Stimulated activated naive CD4-positive, alpha-beta T cell treated with Interleukin-2 at 50 U/mL for 16 hours (primary cell): ENCODE measurements at places on chromosomes 4 and X.

- no peak for DNase-seq
These were observed 529.7 kb upstream of the BOD1L1 start for GRCh38 chr4:14157262-14157661.

DNA sequence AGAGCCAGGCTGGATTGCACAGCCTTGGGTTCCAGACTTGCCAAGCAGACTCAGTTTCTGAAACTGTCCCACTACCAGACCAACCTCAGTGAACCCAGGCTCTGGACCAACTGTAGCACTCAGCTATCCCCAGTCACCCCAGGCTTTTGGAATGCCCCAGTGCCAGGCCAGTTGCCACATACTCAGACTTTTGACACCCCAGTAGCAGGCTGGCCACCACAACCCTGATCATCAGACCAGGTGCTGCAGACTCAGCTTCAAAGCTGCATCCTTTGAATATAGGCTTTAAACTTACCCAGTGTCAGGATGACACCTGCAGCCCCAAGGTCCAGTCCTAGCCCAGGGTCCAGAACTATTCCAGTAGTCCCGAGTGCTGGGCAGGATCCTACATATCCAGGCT lies 1389.9 kb downstream of the ARAP2 start:
- DNase-seq, result no peak

DNA sequence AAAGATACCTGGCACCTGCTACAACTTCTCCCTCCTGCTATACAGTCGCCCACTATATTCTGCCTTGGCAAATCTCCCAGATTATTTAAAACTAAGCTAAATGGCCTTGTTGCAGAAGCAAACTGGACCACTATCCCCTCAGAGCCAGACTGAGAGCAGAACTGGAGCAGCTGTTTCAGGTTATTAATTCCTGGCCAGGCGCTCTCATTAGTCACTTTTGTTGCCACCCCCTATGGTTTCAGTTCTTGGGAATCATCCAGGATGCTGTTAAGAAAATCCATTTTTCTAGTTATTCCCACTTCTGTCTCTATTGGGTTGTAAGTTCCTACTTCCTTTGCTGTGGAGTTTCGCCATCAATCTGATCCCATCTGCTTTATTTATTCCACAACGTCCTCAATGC lies 30.1 kb downstream of the ADGRA3 start:
- no peak for DNase-seq

DNA sequence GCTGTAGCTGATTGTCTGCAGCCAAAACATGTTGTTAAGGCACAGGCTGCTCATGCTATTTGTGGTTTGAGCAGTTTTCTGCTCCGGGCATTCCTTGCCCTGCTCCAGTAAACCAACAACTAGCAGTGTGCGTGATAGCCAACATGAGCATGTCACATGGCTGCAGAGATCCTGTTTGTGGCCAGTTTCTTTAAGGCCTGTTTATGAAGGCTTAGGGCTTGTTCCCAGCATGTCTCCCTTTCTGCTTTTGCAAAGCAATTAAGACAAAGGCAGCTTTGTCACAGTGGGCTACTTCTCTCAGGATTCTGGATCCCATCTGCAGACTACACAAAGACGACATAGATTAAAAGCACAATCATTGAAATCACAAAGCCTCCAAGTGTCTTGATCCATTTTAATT lies 160.5 kb downstream of the ZNF518B start:
- DNase-seq, result no peak

GRCh38 chr4:82789025-82789776 lies 9.4 kb downstream of the SCD5 start:
- no peak for DNase-seq

GRCh38 chr4:48543796-48544195 lies 53.7 kb downstream of the ZAR1 start:
- no peak for DNase-seq

DNA sequence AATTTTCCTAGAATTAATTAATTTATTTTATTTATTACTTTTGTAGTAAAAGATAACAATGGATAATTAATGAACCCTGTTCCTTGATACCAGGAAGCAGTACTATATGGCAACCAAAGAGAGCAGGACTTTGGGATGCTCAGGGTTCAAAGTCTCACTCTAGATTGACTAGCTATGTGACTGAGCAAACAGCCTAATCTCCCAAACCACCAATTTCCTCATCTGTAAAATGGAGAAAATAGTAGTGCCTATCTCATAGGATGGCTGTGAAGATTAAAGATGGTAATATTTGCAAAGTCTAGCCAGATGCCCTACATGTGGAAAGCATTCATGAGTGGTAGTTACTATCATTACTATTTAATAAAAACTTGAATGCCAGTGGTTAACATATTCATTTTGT lies 97.6 kb downstream of the PRDM5 start:
- DNase-seq, result no peak

- no peak for DNase-seq
These were observed 62.3 kb upstream of the SCRG1 start for GRCh38 chr4:173461170-173461569.

GRCh38 chr4:110034026-110034393 lies 121.3 kb downstream of the EGF start:
- DNase-seq, result no peak

- no peak for DNase-seq
These were observed 4.5 kb downstream of the FAM47E start for GRCh38 chr4:76256032-76256431.

- no peak for DNase-seq
These were observed 44.6 kb upstream of the LEF1 start for GRCh38 chr4:108213308-108213707.

DNA sequence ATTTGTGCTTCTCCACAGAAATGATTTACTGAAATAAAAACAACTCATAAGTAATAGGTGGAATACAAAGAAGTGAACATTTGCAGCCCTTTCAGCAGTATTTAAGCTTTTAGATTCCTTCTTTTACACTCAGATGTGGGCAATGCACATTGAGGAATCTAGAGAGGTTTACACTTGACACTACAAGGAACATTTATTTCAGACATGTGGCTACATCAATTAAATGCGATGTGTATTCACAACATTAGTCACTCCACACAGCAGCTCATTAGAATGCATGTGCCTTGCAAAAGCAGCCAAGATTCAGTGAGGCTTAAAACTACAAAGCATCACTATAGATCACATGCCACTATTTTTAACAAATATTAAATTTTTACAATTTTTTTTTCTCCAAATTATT lies 480.7 kb downstream of the INPP4B start:
- DNase-seq, result no peak

DNA sequence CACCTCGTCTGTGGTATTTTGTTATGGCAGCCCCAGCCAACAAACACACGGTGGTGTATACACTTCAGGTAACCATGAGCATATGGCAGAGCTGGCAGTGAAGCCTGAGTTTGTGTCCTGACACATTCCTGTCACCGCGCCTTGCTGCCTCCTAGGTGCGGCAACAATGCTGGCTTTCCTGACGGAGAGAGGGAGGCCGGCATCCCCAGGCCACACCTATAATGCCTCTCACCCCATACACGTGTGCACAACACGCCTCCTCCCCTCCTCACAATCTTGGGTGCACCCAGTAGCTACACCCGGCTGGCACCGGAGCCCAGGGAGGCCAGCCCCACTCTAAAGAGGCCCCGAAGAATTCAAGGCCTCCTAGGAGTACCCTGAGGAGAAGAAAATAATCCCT lies 158.5 kb downstream of the NSUN7 start:
- no peak for DNase-seq

DNA sequence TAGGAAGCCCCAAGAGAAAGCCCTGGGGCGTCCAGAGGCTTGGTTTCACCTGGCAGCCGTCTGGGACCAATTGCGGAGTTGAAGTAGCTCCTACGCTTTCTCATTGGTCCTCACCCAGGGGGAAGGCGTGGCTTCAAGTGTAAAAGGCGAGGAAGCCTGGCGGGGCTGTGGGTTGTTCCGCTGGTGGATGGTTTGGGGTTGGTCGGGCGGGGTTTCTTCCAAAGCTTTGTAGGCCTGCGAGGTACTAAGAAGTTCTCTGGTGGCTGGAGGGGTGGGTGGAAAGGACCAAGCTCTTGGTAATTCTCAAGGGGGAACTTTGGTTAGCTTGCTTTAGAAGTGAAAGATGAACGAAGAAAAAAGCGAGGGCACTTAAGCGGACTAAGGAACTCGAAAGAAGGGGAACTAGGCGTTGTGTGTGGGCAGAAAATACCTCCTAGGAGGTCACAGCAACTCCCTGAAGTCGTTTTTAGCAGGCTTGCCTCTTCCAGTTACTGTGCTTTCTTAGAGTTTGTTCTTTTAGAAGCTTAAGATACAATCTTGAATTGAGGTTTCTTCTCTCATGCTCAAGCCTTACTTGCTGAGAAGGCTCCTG lies 36.6 kb downstream of the CCNG2 start:
- peak; percentile 73 for DNase-seq

DNA sequence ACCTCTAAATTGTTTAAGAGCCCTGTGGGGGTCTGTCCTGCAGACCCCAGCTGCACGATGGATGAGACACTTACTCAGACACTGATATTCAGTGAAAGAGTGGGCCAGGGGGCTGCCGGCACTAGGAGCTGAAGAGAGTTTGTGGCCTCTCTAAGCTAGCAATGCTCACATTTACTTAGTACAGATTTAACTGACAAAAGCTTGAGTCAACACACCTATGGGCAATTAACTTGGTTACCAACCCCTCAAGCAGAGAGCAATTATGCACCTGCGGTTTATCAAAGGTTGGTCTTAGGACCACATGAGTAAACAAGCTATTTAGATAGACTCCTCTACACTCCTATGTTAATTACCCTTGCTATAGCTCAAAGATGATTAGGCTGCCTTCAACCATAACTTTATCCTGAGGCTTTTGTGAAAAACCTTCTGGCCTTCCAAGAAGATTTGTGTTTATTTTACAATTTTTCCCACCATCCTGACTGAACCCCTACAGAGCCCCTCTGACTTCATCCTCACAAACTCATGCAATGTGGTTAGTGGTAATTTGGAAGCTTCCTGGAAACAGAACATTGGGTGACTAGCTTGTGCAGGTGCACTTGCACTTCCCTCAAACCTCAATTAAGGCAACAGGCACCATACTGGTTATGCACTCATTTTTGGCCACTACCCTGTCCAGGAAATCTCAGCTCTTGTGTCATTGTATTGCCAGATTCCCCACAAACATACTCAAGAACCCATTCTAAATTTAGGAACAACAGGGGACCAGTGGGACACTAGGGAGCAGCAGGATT lies 234.4 kb upstream of the ITM2A start:
- no peak for DNase-seq

GRCh38 chrX:134364711-134365110 lies 95.3 kb upstream of the HPRT1 start:
- no peak for DNase-seq

DNA sequence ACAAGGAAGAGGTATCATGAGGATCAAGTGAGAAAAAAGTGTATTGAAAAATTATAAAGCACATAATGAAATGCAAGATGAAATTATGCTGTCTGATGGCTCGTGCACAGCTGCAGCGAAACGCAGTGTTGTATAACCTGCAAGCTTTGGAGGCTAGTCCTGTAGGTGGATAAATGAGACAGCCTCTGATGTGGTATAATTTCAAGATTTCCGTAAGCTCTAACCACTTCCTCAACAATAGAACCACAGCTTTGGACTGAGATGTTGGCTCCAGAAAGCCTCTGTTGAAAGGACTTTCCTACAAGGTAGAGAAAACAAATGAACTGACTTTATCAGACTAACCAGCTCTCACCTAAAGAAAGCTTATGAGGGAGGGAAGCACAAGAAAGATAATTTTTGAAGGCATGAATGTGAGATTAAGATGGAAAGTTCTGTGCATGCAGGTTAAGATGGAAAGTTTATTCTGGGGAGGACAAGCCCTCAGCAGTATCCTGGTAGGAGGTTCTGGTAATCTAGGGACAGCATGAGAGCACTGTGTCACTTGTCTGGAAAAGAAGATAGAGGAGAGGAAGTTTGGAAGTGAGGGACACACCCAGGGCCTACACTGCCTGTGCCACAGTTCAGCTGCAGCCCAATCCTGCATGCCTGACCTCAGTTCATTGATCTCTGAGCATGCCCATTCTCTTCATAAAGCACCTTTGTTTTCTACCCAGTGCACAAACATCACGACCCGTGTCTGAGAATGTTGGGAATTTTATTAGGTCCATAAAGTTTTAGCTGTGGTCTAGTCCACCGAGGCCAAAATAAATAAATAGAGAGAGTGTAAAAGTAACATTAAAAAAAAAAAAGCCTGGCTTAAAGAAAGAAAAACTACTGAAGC lies 161.5 kb upstream of the SFRP2 start:
- DNase-seq, result no peak

GRCh38 chrX:40260146-40260747 lies 162.5 kb upstream of the BCOR start:
- no peak for DNase-seq

- no peak for DNase-seq
These were observed 224.2 kb upstream of the EMCN start for GRCh38 chr4:100742045-100742444.

DNA sequence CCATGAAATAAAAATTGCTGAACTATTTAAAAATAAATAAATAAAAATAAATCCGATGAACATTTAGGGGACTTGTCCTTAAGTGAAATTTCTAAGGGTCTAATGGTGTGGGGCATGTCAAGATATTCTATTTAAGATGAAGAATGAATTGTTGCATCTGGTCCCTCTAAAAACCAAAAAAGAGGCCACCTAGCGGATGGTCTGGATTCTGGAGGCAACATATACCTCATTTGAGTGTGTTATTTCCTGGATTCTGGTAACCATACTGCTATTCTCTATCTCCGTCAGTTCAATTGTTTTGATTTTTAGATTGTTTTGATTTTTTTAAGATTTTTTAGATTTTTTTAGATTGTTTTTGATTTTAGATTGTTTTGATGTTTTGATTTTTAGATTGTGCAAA lies 28.3 kb downstream of the AGTR2 start:
- DNase-seq, result no peak

- no peak for DNase-seq
These were observed 137.1 kb upstream of the TBL1X start for GRCh38 chrX:9327747-9328145.

DNA sequence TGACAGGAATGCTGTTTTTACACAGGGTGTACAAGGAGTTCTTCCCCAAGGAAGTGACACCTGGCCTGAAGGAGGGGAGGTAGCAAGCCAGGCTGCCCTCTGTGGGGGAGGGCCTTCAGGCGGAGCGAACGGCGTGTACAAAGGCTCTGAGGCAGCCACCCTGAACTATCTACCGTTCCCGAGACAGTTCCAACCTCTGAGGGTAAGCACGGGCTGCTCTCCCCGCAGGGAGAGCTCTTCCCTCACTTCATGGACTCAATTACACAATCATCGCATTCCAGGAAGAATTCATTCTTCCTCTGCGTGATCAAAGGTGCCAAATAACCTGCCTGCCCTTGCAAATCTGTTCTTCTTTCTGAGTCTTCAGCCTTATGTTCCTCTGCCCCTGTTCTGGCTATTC lies 4.8 kb downstream of the ELK1 start:
- DNase-seq, result no peak

GRCh38 chrX:39592776-39593175 lies 505.0 kb downstream of the BCOR start:
- no peak for DNase-seq

GRCh38 chr4:88104902-88105610 lies 53.4 kb downstream of the ABCG2 start:
- no peak for DNase-seq

DNA sequence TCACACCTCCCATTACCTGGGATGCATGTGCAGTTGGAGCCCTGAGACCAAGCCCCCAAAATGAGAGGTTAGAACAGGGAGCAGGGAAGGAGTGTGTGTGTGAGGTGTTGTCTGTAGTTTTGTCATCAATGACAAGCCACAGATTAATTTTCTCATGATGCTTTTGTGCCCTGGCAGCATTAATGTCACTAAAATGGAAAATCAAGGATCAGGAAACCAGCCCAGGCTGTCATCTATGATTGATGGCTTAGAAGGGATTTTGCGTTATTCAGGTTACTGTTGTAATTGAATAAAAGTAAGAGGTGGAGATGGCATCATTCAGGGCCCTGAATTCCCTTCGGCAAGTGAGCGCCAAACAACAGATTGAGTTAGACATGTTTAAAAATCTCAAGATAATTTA lies 130.5 kb upstream of the C1QTNF7 start:
- DNase-seq, result no peak
